ENCODE measurements at places on chromosomes 13 and 19. TPM values are rescaled to one million over a fixed set of nuclear protein-coding genes. Genes with fewer than 3 reads are reported as not detected.

IZUMO4 gene
- total RNA-seq = 1.8 TPM

ZNF699 gene
- 16.2 TPM for total RNA-seq

F2RL3 gene
- total RNA-seq = 1.3 TPM

PSG6 gene
- not detected for total RNA-seq

FFAR3 gene
- total RNA-seq = not detected

SLAIN1 gene
- total RNA-seq = under 0.01 TPM

PCSK4 gene
- 3.5 TPM for total RNA-seq

VMAC gene
- 5.7 TPM for total RNA-seq

NFILZ gene
- not detected for total RNA-seq

LGI4 gene
- not detected for total RNA-seq

SIGLEC5 gene
- not detected for total RNA-seq
